ENCODE measurements at places on chromosomes 12 and 14.

DNA sequence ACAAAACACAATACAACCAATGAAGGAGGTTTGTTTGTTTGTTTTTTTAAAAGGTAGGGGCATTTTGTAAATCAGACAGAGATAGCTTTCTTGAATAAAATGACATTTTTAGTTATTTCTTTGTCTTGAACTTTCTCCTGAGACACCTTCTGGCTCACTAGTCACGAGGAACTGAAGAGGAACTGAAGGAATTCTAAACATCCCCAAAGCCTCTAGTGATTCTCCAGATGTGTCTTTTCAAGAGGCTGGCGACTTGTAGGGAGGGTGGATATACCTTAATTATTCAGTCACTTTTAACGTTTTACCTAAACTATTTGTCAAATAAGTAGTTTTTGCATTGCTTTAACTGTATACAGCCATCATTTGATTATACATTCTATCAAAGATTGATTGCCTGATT, 211.2 kb upstream of the LRIG3 start:
- DNase-seq: no peak

DNA sequence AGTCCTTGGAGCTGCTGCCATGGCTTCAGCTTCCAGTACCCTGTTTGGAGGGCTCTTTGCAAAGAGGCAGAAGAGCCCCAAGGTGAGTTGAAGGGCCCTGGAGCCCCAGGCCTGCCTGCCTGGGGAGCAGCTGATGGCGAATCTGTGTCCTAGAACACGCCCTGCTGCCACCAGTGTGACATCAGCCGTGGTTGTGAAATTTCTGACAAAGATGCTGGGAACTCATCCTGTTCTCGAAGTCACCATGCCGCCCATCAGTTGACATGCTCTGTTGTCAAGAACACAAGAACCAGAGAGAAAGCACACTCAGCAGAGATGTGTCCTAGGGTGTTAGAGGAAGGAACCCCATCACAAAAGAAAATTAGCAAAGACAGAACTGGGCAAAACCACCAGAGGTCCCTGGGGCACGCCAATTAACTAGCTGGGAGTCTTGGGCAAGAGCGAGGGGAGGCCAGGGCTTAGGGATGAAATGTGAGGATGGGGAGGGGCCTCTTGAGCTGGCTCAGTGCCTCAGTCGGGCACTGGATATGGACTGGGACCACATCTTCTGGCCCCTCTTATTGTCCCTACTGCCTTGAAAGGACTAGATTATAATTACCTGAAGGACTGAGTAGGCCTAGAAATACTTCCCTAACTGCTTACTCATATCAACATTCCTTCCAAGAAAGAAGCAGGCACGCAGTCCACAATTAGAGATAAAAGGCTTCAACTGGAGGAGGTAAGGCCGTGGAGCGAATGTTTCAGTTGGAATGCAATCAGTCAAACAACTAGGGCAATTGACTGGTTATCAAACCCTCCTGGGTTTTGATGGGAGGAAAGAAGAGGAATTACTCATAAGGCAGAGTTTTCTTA, 163.1 kb downstream of the CACNA1C start:
- no peak for DNase-seq

DNA sequence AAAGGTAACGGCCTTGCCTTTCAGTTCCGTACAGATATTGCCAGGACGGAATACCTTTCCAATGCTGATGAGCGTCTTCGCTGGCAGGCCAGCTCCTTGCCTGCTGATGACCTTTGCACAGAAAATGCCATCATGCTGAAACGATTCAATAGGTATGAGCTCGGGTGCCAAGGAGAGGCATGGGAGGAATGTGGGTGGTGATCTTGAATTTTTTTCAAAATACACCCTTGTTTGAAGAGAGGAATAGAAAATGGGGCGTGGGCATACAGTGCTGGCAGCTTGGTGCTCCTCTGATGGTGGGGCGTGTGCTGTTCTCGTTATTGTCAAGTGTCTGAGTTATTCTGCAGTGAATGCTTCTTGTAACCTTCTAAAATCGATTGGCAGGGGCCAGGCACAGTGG, 52.5 kb downstream of the HSP90AA1 start:
- no peak for DNase-seq

GRCh38 chr12:22248571-22249115, 85.9 kb downstream of the ST8SIA1 start:
- DNase-seq: no peak

- DNase-seq: no peak
Observed at GRCh38 chr14:98350213-98350612, 921.8 kb downstream of the BCL11B start.

All from stimulated activated CD4-positive, alpha-beta T cell treated with anti-CD3 and anti-CD28 coated beads, Interleukin-12 subunit alpha, Interleukin-12 subunit beta, amount 100 ng/mL, for 48 hours (primary cell).